ENCODE measurements at places on chromosomes 12 and 14.
A peak's percentile ranks its signal among the peaks of the same experiment; 100 is the strongest.

GRCh38 chr12:130945786-130946492 is 7.8 kb upstream of the ADGRD1 start:
- DNase-seq: no peak

DNA sequence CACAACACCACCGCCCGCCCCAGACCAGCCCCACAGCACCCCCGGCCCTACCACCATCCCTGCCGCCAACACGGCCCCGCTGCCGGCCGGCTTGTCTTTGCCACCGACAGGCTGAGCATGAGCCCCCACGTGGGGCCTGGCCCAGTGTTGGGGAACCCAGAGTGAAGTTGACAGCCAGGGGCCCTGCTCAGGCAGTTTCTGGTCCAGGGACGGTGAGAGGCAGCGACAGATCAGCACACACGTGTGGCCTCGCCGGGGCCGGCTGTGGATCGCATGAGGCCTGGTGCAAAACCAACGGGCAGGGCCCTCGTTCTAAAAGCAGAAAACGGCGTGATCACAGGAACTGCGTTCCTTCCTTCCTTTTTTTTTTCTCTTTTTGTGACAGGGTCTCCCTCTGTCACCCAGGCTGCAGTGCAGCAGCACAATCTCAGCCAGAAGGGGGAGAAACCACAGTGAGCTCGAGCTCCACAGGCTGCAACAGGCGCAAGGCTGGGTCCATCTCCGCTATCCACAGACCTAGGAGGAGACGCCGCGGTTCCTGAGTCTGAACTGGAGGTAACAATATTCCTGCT is 50.5 kb upstream of the FBRSL1 start:
- DNase-seq: no peak

DNA sequence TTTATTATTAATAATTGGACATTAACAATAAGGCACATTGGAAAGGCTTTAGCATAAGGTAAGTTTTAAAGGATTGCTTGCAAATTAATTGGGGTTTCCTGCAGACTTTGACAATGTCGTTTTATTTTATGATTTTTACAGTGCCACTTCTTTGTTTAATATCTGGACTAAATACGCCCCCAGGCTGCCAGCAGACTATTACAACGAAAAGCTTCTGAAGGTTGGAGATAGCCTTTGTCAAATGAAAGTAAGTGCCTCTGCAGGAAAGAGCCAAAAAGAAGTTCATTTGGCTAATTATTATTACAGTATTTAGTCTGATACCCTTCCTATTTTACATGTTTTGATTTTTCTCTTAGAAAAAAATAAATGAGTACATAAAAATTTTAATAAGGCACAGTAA is 11.3 kb downstream of the CFAP54 start:
- peak; percentile 38 for DNase-seq

GRCh38 chr12:1692226-1692625 is 1.4 kb downstream of the ADIPOR2 start:
- DNase-seq: no peak

DNA sequence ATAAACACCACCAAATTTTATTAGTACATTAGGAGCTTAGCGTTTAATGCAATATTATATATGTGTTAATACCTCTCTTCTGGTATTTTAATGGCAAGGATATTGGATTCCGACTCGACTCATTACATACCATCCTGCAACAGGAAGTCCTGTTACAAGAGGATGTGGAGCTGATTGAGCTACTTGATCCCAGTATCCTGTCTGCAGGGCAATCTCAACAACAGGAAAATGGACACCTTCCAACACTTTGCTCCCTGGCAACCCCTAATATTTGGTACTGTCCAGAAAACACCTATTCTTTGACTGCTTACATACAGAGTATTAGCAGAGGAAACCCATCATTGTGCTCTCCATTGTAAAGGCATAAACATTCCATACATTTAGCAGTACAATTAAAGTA is 45.2 kb downstream of the VEZT start:
- no peak for DNase-seq

- DNase-seq: no peak
These were observed 46.7 kb downstream of the TESC start for GRCh38 chr12:117052386-117053049.

DNA sequence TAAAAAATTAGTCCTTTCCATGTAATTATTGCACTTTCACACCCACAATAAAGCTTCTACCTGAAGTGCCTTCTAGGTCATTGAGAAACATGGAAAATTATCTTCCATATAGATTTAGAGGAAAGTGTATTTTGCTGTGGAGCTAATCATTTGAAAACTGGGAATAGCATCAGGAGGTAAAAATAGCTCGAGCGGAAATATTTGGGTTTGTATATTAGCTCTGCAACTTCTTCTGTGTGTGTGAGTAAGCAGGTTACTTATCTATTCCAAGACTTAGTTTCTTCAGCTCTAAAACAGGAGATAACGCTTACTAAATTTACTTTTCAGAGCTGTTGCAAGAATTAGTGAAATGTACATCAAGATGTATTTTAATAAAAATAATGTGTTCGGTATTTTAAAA is 95.0 kb upstream of the MON2 start:
- no peak for DNase-seq

GRCh38 chr12:48956279-48957140 is 777 bp downstream of the ARF3 start:
- DNase-seq: peak; percentile 94

- no peak for DNase-seq
These were observed 12.1 kb upstream of the LRTM2 start for GRCh38 chr12:1808036-1808797.

DNA sequence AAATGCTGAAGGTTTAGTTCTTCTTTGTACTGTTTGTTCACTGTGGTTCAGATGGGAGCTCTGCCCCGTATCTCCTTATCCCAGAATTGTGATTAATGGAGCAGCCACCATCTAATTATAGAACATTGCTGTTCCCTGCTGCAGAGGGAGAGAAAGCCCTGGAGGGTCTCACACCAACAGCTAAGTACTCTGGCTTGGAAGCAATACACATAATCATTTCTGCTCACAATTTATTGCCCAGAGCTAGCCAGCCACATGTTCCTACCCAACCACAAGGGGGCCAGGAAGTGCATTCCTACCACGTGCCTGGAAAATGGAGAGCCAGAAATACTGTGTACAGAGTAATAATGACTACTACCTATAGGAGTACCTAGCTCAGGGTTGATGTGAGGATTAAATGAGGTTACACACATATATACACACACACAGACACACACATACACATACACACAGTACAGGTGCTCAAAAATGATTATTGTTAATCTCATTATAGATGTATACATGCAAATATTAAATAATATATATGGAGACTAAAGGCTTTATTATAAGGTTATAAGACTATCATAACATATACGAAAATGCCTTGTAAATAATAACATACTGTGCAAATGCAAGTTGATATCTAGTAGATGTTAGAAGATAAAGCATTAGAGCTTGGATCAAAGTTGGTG is 22.3 kb downstream of the MSRB3 start:
- no peak for DNase-seq

DNA sequence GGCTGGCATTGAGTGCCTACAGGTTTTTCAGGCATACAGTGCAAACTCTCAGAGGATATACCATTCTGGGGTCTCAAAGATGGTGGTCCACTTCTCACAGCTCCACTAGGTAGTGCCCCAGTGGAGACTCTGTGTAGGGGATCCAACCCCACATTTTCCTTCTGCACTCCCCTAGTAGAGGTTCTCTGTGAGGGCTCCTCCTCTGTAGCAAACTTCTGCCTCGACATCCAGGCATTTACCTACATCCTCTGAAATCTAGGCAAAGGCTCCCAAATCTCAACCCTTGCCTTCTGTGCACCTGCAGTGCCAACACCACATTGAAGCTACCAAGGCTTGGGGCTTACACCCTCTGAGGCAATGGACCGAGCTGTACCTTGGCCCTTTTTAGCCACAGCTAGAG is 179.2 kb downstream of the CCDC91 start:
- DNase-seq: no peak

DNA sequence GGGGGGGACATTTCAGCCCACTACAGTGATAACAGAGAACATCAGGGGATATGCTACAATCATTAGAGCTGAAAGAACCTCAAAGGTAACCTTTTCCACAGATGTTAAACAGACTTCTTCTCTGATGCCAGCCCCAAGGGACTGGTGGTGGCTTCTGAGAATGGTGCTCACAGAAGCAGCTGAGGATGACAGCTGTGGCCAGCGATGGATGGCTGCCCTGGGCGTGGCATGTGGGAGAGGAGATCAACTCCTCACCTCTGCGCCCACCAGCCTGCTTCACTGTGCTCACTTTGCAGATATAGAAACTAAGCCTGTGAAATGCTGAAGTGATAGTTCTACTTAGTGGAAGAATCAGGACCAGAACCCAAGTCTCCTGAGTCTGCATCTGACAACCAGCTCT is 33.0 kb downstream of the FOXN3 start:
- no peak for DNase-seq

GRCh38 chr12:774051-774614 is 21.8 kb downstream of the WNK1 start:
- no peak for DNase-seq

- DNase-seq: no peak
These were observed 165.4 kb downstream of the PAWR start for GRCh38 chr12:79525357-79525756.

GRCh38 chr12:30624009-30624408 is 71.7 kb downstream of the IPO8 start:
- DNase-seq: no peak

GRCh38 chr14:46488374-46488773 is 163.2 kb downstream of the RPL10L start:
- no peak for DNase-seq

DNA sequence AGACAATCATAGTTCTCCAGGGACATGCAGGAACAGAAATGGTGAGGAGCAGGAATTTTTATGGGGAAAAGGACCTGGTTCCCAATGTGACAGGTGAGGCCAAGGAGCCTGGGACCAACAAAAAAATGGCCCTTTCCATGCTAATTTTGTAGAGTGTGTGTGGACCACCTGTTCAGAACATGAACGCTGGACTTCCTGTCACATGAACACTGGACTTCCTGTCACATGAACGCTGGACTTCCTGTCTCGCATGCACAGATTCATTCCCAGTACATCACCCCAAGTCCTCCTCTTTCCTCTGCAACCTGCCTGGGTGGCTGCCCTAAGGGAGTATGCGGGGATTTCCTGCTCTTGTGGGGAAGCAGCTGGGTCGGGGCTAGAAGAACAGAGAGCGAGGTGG is 10.1 kb downstream of the FGF6 start:
- DNase-seq: no peak

DNA sequence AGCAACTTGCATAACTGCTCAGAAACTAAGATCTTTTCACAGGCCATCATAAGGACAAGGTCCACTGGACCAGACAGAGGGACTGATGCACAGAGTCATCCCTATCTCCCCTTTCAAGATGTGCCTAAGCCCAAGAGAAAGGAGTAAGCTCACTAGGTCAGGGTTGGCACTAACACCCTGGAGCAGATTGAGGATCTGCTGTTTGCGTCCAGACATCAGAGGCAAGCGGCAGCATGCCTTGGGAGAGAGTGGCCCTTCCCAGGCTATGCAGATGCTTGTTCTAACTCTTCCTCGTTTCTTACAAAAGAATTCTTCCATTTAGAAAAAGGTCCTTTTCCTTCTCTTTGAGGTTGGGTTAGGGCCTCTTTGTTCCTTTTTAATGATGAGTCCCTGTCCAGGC is 187.2 kb downstream of the KCNA5 start:
- DNase-seq: no peak

DNA sequence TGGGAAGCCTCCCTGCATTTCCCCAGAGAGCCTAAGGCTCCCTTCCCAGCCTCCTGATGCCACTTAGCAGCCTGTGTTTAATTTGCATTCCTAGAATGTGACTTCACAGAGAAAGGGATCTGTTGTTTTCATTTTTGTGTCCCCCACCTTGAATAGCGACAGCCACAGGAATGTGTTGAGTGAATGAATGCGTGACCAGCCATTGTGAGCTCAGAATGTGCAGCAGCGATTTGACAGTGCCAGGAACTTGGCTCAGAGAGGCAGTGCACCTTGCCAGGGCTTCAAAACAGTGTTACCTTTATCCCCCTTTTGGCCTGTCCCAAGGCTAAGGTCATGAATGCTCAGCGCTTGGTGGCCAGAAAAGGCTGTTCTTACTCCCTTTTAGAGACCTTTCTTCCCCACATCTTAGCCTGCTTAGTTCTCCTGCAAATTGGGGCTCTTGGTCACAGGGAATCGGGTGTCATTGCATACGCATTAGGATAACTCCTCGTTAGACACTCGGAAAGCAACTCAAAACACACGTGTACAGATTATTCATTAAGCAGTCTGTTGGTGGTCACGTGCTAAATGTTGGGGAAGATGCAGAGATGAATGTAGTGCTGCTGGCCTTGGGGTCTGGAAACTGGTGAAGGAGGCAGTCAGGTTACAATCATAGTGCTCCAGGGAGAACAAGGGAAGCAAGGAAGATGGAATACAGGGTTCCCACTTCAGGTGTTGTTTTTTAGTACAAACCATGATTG is 9.8 kb downstream of the NTF3 start:
- no peak for DNase-seq

DNA sequence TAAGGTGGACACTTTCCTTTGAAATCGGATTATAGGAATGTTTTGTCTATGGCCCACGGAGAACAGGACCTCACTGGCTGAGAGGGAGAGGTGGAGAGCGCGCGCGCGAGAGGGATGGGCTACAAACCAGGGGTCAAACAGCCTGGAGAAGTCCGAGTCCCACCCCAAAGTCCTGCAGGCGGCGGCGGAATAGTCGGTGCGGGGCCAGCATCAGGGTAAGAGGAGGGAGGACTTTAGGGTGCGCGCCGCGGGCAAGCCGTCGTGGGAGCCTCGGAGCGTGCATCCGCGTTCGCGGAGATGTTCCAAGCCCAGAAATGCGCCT is 3.3 kb upstream of the HOXC8 start:
- no peak for DNase-seq

GRCh38 chr12:88144546-88145468 is 2.7 kb downstream of the TMTC3 start:
- DNase-seq: no peak

DNA sequence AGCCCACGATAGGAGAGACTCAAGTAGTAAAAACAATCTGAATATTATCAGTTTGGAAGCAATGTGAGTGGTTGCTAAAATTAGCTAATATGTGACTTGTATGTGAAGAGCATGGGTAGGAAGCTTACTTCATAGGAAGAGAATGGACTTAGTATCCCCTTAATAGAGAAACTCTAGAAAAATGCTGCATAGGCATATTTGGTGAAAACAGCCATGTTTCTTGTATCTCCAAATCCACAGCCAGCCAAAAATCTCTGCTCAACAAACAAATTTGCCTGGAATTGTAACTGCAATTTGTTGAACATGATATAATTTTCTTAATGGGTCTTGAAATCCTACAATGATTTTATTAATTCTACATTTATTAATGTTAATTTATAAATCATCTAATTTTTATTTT is 1252.9 kb upstream of the TMEM132C start:
- no peak for DNase-seq

DNA sequence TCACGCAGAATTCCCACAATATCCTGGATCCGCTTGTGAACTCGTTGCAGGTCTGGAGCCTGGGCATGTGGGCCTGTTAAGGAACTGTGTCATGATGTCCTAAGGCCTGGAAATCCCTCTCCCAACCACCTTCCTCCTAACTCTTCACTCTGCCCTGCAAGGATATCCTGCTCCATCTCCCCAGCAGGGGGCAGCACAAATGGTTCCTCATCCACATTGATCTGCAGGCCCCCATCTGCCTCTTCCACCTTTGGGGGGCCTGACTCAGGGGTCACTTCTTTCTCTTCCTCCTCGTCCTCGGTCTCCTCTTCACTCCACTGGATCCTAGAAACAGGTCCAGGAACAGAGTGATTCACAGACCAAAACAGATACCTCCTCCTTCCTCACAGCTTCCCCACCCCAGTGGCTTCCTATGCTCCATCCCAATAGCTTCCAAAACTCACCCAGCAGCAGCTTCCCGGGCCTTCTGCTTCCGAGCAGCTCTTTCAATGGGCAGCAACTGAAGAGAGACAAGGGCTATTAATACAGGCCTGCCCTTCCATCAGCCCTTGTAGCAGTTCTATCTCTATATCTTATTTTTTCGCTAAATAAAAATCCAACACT is 4.5 kb downstream of the NOP2 start:
- peak; percentile 65 for DNase-seq
